ENCODE measurements at places on chromosomes 2 and 18.

- DNase-seq, result no peak
Measured at GRCh38 chr2:217307023-217307422, 447.2 kb upstream of the TNP1 start.

DNA sequence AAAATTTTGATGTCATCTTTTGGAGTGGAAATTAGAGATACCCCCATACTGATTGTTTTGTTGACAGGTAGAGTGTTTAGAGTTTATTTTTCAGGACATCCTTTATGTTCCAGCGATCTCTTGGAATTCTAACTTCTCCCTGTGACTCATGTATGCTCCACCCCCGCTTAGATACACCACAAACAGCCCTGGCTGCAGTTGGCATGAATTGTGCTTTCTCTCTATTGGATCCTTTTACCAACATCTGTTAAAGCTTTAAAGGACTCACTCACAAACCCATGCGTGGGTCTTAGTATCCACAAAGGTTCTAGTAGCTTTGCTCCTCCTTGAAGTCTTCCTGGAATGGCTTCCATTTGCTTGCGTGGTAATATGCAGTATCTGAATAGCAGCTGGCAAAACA lies 409.5 kb upstream of the POU3F3 start:
- DNase-seq, result no peak

- DNase-seq, result no peak
Measured at GRCh38 chr2:8659092-8659734, 22.6 kb upstream of the ID2 start.

DNA sequence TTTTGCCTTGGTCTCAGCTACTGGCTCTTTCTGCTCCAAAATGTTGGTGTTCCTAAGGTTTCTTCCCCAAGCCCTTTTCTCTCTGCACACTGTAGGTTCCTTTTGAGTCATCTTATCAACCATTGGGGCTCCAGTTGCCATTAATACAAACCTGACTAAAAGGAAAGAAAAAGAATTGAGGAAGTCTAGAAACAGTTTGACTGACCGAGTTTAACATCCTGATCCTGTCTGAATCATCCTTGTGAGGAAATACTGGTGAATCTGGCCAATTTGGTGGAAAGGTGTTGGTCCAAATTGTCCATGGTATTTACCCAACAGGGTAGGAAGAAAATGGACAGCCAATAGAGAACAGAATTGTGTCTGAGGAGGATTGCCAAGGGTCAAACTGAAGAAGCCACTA lies 38.3 kb downstream of the CRYGD start:
- DNase-seq, result no peak

- DNase-seq, result no peak
Measured at GRCh38 chr2:241211276-241211675, 22.8 kb downstream of the ANO7 start.

DNA sequence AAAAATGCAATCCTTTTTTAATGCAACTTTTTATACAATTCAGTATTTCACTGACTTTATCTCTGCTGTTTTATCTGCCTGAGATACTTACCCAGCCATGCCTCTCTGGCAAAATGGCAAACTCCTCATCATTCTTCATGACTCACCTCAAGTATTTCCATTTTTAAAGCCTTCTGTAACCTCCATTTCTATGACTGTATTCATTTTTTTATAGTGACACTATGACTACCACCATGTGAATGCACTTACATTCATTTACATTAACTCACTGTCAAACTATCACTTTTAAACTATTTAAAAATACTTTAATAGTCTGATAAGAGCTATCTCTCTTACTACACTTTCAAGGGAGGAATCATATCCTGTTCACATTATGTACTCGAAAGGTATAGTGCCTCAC lies 99.4 kb upstream of the SCN7A start:
- no peak for DNase-seq

- DNase-seq, result no peak
Measured at GRCh38 chr18:80009661-80010550, 21.5 kb upstream of the TXNL4A start.
